ENCODE measurements at places on chromosomes 7 and 10. TPM values are rescaled to one million over a fixed set of nuclear protein-coding genes. Genes with fewer than 3 reads are reported as not detected.
A peak's percentile ranks its signal among the peaks of the same experiment; 100 is the strongest.

DNA sequence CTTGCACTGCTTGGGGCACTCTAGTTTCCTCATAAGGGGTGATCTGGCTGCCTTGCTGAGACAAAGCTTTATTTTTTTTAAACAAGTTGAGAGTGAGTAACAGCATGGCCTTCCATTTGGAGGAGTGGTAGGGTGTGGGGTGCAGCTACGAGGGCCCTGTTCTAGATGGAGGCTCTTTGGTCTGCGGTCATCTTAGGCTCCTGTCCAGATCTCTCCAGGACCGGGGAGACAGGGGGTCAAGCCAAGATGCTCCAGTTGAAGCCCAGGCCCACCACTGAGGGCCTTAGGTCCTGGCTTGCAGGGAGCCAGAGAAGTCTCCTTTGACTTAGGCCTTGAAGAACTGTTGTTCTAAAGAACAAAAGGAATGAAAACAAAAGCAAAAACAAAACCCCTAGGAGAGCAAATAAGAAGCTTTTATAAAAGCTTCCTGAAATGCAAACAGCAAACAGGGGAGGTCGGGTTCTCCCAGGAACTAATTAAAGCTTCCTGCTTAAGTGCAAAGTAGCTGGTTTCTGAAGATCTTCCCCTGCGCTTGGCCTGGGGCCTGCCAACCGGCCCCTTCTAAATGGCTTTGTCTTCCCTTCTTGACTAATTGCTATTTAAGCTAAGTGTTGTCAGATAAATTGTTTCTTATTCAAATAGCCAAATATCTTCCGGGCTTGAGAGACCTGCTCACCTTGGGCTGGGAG, 259.2 kb downstream of the GLRX3 start:
- DNase-seq: no peak

GRCh38 chr10:102801978-102802377, 35.2 kb downstream of the CYP17A1 start:
- no peak for DNase-seq

- no peak for DNase-seq
These were observed 133.6 kb upstream of the PRKCQ start for GRCh38 chr10:6713716-6714115.

Gene CRYGN
- total RNA-seq: 1.5 TPM

DNA sequence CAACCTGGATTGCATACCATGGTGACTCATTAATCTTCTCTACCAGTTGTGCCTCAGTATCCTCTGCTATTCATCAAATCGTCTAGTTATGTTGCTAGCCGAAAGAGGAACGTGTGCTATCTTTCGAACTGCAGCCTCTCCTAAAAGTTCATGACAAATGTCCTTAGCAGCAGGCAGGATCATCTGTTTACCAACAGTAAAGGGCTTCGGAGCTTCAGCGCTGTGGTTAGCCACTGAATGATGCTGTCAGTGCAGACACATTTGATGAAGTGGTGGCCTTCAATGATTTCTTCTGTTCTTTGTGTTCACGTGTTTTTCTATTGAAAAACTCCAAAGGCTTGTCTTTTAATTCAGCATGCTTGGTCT, 68.8 kb downstream of the CSTF2T start:
- no peak for DNase-seq

GRCh38 chr7:91811641-91812040, 68.9 kb downstream of the MTERF1 start:
- DNase-seq: no peak

Gene FEZF1
- total RNA-seq: 0.22 TPM

- no peak for DNase-seq
These were observed 45.1 kb downstream of the INPP5F start for GRCh38 chr10:119770928-119771327.

DNA sequence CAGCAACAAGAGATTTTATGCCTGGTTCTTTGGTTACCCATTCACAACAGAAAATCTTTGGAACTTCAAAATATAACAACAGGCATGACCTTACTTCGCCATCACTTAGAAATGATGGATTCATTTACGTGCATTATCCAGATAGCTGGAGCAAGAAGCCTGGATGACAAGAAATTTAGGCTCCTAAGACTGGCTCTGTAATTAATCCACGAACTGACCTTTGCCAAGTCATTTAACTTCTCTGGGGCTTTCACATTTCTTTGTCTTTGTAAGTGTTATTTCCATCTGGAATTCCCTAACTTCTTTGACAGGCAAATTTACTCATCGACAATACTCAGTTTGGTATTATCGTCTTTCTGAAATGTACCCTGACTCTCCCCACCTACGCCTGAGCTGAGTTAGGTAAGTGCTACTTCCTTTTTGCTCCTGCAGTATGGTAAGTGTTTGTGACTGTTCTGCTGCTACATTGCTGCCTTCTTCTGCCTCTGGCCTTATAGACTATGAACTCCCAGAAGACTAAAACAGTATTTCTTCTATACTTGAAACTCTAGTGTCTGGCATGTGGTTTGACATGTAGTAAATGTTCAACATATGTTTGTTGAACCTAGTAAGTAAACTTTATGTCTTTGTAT, 5.5 kb upstream of the MDFIC start:
- DNase-seq: no peak

GRCh38 chr7:23966941-23967340, 256.9 kb downstream of the STK31 start:
- no peak for DNase-seq

DNA sequence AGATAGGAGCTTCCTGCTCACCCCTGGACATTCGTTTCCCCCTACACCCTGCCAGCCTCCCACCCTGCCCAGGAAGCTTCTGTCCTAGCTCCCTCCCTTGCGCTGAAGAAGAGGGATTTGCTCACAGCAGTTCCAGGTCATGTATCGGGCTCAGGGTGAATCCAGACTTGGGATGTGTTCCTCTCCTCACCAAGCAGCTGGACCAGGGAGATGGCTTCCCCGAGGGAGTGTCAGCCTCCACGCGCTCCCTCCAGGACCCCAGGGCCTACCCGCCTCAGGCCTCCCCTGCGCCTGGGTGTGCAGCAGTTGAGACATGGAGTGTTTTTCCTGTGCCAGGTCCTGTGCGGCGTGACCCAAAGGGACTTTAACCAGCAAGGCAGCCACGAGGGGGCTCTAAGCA, 435.6 kb upstream of the FOXK1 start:
- DNase-seq: no peak

Gene LEP
- total RNA-seq: 54.3 TPM

Gene ITIH5
- total RNA-seq: 25.3 TPM

- no peak for DNase-seq
These were observed 81.7 kb downstream of the CD36 start for GRCh38 chr7:80720146-80720545.

GRCh38 chr10:127462643-127463295, 86.3 kb upstream of the NPS start:
- DNase-seq: no peak

Gene CROT
- total RNA-seq: 11.7 TPM

Gene PDZD7
- total RNA-seq: 2.2 TPM

DNA sequence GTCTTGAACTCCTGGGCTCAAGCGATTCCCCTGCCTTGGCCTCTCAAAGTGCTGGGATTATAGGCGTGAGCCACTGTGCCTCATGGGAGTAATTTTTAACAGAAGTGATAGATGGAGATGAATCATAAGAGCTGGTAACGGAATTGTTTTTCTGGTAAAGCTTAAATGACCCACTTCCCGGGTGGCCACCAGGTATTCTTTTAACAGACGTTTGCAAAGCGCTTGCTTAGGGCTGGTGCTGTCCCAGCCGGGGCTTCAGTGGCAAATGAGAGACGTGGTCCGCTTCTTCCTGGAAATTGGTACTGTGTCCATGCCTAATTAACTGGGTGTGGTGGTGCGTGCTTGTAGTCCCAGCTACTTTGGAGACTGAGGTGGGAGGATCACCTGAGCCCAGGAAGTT, 23.5 kb downstream of the CAMK1D start:
- no peak for DNase-seq

GRCh38 chr10:57959318-57960006, 308.2 kb downstream of the IPMK start:
- DNase-seq: no peak

DNA sequence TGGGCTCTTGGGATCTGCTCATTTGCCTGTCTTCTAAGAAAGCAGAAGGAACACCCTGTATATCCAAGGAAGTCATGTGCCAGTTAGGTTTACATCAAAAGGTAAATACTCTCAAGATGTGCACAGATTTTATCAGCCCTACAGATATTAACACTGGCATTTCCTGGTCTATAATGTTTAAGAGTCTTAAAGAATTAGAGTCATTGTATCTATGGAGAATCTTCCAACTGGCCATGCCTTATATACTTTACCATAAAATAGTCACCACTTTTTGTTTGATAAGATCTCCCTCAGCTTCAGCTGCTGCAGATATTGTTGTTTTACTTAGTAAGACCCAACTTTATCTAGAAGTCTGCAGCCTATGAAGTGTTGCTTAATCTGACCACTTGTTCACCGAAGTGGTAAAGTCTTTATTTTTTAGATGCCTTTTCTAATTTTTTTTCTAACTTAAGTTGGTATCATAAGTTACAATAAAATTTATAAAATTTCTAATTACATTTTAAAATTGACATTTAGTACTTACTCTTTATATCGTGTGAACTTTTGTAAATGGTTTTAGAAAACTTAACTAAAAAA, 58.5 kb downstream of the CPED1 start:
- no peak for DNase-seq

- no peak for DNase-seq
These were observed 159.4 kb upstream of the AHR start for GRCh38 chr7:17139081-17139480.

DNA sequence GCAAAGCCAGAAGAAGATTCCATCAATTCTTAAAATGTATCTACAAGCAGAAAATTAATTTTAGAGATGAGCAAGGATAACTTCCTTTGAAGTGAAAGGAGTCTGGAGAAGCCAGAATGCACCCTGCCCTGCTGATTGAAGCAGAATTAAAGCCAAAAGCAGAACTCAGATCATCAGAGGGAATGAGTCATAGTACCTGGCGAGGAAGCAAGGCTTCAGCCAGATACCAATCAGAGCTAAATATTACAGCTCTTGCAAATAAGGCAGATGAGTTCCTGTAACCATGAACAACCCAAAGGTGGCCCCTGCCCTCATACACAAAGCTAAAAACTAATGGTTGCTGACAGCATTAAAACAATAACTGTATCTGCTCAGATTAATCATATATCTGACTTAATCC, 10.4 kb downstream of the HTR7 start:
- DNase-seq: no peak

- no peak for DNase-seq
These were observed 40.6 kb upstream of the PIK3CG start for GRCh38 chr7:106824458-106824857.

Gene SPDYE1
- total RNA-seq: not detected

DNA sequence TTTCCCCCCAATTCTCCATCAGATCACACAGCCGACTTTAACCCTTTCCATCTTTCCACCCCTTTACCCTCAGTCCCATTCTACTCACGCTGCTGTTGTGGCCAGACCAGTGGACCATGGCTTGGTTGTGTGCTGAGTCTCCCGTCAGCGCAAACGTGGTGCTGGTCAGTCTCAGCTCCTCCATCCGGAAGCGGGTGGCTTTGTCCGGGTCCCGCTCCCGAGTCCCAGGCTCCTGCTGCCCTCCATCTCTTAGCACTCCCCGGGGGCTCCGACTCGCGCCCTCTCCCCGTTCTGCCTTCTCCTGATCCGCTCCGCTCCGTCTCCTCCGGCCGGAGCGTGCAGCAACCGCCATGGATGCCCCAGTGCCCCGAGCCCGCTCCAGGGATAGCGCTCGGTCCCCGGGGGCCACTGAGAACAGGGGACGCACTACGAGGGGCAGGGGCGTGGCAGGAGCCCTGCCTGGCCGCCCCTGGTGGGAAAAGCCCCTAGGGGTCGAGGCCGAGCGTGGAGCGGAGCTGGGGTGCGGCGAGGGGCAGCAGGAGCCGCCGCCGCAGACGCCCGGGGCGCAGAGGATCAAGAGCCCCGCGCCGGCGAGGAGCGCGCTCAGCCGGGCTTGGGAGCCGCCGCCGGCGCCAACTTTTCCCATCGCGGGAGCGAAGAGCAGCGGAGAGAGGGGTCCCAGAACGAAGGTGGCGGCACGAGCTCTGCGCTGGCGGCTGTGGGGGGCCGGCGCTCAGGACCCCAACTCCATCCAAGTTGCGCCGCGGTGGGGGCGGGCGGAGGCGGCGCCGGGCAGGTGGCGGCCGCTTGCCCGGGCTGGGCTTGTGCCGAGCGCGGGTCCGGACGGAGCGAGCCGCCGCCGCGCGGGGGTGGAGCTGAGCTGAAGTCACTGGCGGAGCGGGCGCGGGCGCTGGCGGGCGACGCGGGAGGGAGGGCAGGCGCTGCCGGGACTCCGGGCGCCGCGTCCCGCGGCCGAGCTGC, at the start of gene SORCS1:
Gene SORCS1 (minus strand): TSS at position 826 of the 981 bp plus-strand sequence.
- DNase-seq: no peak

- no peak for DNase-seq
These were observed 28.3 kb upstream of the CLDN4 start for GRCh38 chr7:73802459-73802858.

- no peak for DNase-seq
These were observed 8.6 kb downstream of the PNLIPRP2 start for GRCh38 chr10:116629340-116629739.

- peak; percentile 35 for DNase-seq
These were observed 583.8 kb downstream of the LRMDA start for GRCh38 chr10:76015245-76015644.

Gene METTL27
- total RNA-seq: not detected

Gene PSPH
- 14.9 TPM for total RNA-seq
